Activated naive CD4-positive, alpha-beta T cell treated with anti-CD3 and anti-CD28 coated beads, Interleukin-2, amount 50 U/mL, for 16 hours (primary cell): ENCODE measurements at places on chromosomes 6 and 20.

DNA sequence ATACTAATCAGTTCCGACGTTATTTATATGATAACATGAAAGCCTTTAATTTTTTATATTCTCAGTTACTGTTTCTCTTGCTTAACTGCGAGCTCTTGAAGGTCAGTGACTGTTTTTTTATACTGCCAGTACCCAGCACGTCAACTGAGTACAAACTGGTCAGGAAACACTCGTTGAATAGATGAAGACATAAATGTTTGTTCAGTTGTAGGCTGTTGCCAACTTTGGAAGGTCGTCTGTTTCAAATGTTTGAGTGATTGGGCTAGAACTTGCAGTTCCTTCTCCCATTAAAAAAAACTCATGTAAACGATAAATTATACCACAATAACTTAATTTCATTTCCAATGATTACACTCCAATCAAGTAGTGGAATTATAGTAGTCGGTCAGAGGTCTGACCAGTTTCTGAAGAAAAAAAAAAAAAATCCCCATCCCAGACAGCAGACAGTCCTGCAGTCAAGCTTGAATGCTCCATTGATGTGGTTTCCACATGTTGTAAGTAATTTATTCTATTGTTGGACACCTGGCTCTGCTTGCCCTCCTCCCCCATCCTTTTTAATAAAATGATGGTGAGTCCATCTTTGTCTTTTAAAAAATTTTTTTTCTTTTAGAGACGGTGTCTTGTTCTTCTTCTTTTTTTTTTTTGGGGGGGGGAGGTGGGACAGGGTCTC lies 81.1 kb downstream of the SASH1 start:
- DNase-seq, result no peak

DNA sequence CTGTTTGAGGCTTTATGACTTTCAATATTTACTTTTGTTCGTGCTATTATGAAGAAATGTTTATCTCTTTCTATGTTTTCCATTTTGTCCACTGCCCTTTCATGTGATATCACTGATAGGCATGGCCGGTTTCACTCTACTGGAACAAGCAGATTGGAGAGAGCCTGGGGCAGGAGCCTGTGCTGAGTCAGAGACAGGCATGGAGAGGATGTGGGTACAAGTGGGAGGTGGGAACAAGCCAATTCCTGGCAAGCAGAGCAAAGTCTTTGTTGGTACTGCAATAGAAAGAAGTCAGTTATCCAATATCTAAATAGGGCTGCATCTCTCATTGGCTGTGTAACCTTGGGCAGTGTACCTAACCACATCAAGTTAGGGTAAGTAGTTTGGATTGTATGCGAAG lies 545.6 kb upstream of the MAP3K7 start:
- DNase-seq, result no peak

- DNase-seq, result no peak
Measured at GRCh38 chr20:9440892-9441291, 73.5 kb upstream of the LAMP5 start.

DNA sequence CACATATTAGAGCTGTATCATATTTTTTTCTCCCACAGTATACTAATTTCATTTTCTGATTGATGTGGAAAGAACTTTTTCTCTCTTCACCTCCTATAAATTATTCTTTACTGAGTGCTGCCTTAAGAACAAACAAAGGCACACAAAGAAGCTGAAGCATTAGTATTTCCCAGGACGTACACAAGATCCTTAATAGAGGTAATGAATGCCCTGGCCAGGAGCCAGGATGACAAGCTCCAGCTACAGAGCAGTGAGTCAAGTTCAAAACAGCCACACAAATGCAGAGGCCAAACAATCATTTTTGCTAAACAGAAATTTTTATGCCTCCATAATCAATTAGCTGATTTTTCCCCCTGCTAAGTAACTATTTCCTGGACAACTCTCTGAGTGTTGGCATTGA lies 639.6 kb downstream of the EPHA7 start:
- no peak for DNase-seq

- no peak for DNase-seq
Measured at GRCh38 chr6:147071776-147072175, 132.4 kb upstream of the STXBP5 start.

DNA sequence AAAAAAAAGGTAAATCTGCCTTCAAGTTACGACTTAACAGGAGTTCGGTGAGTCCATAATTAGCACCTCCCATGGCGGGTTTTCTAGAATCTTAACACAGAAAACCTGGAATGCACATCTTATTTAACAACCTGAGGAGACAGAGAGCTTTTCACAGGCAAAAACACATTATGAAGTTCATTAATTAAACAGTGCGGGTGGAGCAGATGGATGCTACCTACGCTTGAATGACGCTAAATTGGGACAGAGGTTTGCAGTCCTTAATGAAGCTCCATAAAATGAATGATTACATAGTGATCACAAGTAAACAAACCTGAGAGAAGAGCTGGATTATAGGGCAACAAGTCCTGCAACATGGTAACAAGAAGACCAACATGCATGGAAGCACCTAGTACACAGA lies 81.0 kb downstream of the INSM1 start:
- no peak for DNase-seq

DNA sequence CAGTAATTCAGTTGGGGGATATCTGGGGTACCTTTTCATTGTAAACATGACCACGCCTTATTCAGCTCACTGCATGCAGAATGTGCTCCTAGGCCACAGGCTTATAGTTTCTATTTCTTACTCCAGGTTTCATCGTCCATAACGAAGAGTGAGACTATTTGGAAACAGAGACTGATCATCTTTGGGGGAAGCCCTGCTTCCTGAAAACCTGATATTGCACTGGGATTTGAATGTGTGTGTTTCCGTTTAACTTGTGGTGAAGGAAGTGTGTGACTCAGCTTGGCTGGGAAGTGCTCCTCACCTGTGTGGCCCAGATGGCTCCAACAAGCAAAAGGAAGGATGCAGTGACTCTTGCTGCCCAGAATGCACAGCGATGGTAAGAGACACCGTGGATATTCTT lies 19.6 kb upstream of the LTV1 start:
- no peak for DNase-seq

DNA sequence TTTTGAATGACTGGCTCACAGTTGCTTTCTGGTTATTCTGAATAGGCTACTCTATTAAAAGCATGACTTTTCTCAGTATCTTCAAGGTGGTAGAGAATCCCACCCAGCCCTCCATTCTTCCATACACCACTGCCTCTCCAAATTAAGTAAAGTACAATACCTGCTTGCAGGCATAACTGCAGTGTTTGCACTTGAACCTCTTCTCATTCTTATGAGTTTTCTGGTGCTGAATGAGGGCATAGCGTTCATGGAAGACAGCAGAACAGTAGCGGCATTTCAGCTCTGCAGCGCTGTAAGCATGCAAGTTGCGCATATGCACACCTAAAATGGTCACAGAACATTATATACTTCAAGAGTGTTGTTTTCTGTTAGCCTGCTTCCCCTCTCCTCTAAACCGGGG lies 12.5 kb downstream of the CTCFL start:
- no peak for DNase-seq
